ENCODE measurements at places on chromosomes 7 and 10.

- no peak for DNase-seq
These were observed at the start of gene ACHE for GRCh38 chr7:100895701-100895955. Gene ACHE (minus strand): TSS chr7:100895888. CDS start chr7:100894232, 1,656 bp downstream.

GRCh38 chr10:61785473-61786105, 115.9 kb upstream of the ARID5B start:
- DNase-seq: no peak

- DNase-seq: no peak
These were observed 381.3 kb downstream of the KCNMA1 start for GRCh38 chr10:77256346-77256745.

DNA sequence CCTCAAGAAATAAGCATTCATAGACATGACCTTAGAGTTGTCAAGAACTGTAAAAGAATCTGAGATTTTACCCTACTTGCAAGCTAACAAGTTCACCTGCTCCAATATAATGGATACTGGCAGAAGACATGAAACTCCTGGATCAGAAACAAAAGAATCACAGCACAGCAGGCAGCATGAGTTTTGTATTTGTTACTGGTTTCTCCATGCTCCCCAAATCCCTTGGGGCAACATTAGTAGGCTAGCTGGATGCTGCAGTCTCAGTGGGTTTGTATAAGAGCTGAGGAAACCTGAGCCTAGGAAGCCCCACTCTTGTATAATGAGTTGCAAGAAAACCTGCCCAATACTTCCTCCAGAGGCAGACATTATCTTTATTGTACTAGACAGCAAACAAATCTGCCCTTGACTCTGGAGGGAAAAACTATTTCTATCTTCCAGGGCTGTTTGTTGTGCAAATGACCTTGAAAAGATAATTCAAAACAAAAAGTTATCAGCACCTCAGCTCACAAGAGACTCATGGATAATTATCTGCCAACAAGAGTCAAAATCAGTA, 64.8 kb downstream of the ABLIM1 start:
- no peak for DNase-seq

DNA sequence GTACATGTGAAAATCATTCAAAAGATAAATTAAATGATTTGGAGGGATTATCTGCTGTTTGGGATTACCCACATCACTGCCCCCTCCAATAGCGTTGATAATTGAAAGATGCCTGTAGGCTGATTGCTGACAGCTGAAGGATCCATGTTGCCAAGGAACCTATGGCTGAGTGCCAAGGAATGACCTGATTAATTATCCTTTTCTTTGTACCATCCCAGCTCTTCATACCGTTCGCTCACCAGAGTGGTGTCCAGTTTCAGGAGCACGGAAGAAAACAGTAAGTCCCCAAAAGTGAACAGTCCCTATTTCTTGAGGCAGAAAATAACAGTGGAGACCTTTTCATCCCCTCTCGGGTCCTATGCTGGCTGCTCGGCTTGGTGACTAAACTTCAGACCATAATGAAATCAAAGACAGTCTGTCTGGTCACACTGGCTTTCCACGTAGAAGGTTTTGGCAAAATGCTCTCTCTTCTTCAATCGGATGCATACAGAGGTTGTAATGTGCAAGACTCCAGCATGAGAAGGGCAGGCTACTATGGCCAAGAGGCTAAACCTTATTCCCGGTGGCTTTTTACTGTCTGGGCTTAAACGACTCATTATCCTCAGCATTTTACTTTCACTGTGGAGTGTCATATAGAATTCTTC, 108.8 kb downstream of the SPAG6 start:
- DNase-seq: no peak

All from stimulated activated CD4-positive, alpha-beta T cell treated with anti-CD3 and anti-CD28 coated beads, TNF-alpha, amount 100 ng/mL, for 1 hour (primary cell).